ENCODE measurements at places on chromosomes 2 and 18.

- no peak for DNase-seq
These were observed 158.3 kb upstream of the WDSUB1 start for GRCh38 chr2:159444754-159445153.

DNA sequence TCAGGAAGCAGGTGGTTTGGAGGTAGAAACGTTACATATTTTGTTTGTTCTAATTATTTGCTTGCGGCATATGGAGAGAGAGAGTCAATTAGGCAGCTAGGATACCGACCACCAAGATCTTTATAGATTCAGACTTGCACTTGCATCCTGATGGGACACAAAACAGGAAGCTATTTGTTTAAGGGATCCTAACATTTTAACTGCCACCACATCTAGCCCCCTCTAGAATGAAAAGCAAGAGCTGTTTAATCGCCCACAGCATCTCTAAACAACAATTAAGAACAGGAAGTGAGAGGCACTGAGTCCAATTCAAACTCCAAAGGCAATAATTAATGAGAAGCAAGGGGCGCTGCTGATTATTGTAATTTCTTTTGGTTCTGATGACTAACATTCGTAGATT, 182.0 kb upstream of the LINC00305 start:
- no peak for DNase-seq

- no peak for DNase-seq
These were observed at the start of gene NTSR2 for GRCh38 chr2:11669454-11670291. Gene NTSR2 (minus strand): TSS chr2:11670195. CDS start chr2:11670129, 66 bp downstream.

GRCh38 chr2:191638802-191639172, 39.1 kb upstream of the NABP1 start:
- DNase-seq: no peak

DNA sequence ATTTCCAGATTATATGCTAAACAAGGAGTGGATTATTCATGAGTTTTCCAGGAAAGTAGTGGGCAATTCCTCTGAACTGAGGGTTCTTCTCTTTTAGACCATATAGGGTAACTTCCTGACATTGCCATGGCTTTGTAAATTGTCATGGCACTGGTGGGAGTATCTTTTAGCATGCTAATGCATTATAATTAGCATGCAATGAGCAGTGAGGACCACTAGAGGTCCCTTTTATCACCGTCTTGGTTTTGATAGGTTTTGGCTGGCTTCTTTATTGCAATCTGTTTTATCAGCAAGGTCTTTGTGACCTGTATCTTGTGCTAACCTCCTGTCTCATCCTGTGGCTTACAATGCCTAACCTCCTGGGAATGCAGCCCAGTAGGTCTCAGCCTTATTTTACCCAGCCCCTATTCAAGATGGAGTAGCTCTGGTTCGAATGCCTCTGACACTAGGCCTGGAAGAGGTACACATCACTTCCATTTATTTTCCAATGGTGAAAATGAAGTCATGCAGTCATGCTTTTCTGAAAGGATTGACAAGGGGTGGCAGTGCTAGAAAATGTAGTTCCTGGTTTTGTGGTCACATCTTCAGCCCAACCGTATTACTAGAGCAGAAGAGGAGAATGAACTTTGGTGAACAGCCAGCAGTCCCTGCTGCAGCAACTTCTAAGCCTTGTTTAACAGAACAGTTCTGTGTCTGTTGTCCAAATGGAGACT, 26.6 kb upstream of the ITGA4 start:
- DNase-seq: no peak
